ENCODE measurements at places on chromosomes 7 and 10. TPM values are rescaled to one million over a fixed set of nuclear protein-coding genes. Genes with fewer than 3 reads are reported as not detected.
A peak's percentile ranks its signal among the peaks of the same experiment; 100 is the strongest.

ANXA7 gene
- total RNA-seq = 83.4 TPM

GIMAP2 gene
- total RNA-seq = not detected

SAMD9L gene
- total RNA-seq = not detected

PODXL gene
- 717 TPM for total RNA-seq

ADCY1 gene
- 8.8 TPM for total RNA-seq

WNT16 gene
- 0.88 TPM for total RNA-seq

GBF1 gene
- total RNA-seq = 31.4 TPM

SCIN gene
- total RNA-seq = not detected

LEP gene
- not detected for total RNA-seq

CLCN1 gene
- total RNA-seq = not detected

PNLIPRP1 gene
- not detected for total RNA-seq

PTF1A gene
- not detected for total RNA-seq

GIMAP1 gene
- not detected for total RNA-seq

GPER1 gene
- 0.20 TPM for total RNA-seq

CDH23 gene
- 1.8 TPM for total RNA-seq

CCDC71L gene
- 26.1 TPM for total RNA-seq

DNA sequence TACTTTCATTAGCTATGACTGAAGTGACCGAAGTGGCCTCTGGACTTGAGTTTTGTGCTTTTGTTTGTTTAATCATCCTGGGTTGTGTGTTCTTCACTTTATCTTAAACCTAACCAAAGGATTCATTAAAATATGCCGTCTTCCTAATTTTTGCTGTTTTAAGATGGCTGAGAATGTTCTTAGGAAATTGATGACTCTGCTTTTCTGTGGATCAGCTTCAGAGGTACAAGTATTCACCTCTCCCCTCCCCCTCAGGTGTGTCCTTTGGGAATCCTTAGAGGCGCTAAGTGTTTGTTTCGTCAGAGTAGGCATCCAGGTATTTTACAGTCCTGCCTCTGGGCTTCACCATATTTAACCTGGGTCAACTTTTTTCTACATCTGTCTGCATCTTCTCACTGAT lies 1.1 kb downstream of the CCDC126 start:
- H3K4me1 ChIP-seq = no peaks in the 10 kb centered on the region
- DNase-seq = peak; percentile 56
- no peaks in the 10 kb centered on the region for H3K27me3 ChIP-seq
- H3K27ac ChIP-seq = no peak overlapping the region

- no peak overlapping the region for H3K27ac ChIP-seq
- DNase-seq = no peak
- peaks cover 67% of the 10 kb centered on the region for H3K36me3 ChIP-seq
- no peak overlapping the region for H3K4me3 ChIP-seq
- no peaks in the 10 kb centered on the region for H3K4me1 ChIP-seq
- H3K27me3 ChIP-seq = no peaks in the 10 kb centered on the region
Measured at GRCh38 chr10:70162892-70163201, 7.5 kb downstream of the SAR1A start.

DNA sequence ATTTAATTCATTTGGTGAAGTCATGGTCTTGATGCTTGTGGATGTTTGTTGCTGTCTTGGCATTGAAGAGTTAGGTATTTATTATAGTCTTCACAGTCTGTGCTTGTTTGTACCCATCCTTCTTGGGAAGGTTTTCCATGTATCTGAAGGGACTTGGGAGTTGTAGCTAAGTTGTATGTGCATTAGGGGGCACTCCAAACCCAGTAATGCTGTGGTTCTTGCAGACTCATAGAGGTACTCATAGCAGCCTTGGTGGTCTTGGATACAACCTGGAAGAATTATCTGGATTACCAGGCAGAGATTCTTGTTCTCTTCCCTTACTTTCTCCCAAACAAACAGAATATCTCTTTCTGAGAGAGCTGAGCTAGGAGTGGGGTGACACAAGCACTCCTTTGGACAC lies 93.2 kb downstream of the ADCYAP1R1 start:
- H3K4me3 ChIP-seq = no peak overlapping the region
- no peaks in the 10 kb centered on the region for H3K27me3 ChIP-seq
- no peak overlapping the region for H3K27ac ChIP-seq
- H3K36me3 ChIP-seq = no peaks in the 10 kb centered on the region
- H3K4me1 ChIP-seq = no peaks in the 10 kb centered on the region

DNA sequence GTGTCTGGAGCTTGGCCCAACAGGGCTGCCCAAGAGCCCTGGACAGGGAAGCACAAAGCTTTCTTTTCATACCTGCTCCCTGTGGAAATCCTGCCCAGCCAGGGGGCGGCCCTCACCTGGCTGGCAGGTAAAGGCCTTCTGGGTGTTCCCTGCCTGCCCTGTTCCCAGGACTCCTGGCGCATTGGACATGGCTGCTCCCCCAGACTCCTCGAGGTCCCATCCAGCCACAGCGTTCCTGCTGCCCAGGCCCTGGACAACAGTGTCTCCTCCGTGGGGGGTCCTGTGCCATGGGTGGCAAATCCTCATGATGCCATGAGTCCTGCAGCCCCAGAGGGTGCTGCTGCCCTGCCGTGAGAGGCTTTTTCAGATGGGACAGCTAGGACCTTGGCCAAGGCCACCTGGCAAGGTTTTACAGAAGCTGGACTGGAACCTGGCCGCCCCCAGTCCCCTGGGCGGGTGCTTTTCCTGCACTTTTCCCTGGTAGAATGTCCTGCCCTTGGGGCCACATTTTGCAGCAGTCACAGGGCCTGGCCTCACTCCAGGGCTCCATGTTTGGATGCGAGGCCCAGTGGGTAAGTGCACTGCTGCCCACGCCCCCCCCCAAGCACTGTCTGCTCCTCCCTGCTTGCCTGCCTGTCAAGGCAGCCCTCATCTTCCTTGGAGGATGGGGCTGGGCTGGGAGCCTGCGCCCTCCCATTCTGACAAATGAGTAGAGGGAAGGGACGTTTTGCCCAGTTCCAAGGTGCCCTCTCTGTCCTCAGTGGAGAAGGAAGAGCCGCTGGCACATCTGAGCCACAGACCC lies 60.7 kb downstream of the LHPP start:
- H3K4me1 ChIP-seq = no peaks in the 10 kb centered on the region
- no peak overlapping the region for H3K27ac ChIP-seq
- no peaks in the 10 kb centered on the region for H3K36me3 ChIP-seq
- peak; percentile 36 for DNase-seq

DNA sequence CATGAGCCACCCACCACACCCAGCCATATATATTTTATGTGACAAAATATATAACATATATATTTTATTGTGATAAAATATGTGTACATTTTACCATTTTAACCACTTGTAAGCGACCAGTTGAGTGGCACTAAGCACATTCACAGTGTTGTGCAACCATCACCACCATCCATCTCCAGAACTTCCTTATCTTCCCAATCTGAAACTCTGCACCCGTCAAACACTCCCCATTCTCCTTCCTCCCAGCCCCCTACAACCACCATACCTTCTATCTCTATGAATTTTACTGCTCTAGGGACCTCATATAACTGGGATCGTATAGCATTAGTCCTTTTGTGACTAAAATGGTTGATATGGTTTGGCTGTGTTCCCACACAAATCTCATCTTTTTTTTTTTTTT lies 20.8 kb upstream of the CYTH3 start:
- no peak for DNase-seq
- H3K27ac ChIP-seq = no peak overlapping the region
- no peak overlapping the region for H3K4me3 ChIP-seq
- H3K4me1 ChIP-seq = no peaks in the 10 kb centered on the region
- H3K36me3 ChIP-seq = no peaks in the 10 kb centered on the region

DNA sequence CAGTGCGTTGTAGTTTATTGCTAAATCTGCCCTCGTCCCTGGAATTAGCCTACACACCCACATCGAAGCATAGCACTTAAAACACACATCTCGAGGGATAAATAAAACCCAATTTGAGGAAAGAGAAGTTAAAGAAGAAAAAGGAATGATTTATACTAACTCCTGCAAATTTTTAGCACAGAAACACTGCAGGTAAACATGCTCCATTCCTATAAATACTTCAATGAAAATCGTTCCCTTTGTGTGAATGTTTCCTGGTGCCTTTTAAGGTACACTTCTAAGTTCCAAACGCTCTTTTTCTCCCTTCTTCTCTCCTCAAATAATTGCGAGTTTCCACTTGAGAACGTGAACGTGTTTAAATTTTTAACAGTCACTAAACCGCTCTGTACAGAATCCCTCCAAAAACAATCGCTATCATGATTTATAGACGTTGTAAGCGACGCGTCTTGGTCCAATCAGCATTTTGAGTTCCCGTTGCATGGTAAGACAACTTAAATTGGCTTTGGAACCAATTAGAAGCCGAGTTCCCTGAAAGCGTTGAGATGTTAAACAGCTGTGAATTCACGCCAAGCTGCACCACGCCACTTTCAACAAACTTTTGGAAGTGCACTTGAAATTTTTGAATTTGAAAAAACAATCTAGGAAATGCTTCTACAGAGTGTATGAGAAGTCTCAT lies 12.5 kb upstream of the EBLN1 start:
- no peak overlapping the region for H3K27ac ChIP-seq
- H3K36me3 ChIP-seq = no peaks in the 10 kb centered on the region
- H3K4me1 ChIP-seq = no peaks in the 10 kb centered on the region
- no peaks in the 10 kb centered on the region for H3K27me3 ChIP-seq
- H3K4me3 ChIP-seq = peak overlapping the region; percentile 85

GRCh38 chr10:4638099-4638498 lies 187.9 kb upstream of the AKR1E2 start:
- no peak overlapping the region for H3K4me3 ChIP-seq
- peak; percentile 75 for DNase-seq
- H3K27me3 ChIP-seq = no peaks in the 10 kb centered on the region
- H3K4me1 ChIP-seq = no peaks in the 10 kb centered on the region
- H3K36me3 ChIP-seq = no peaks in the 10 kb centered on the region

DNA sequence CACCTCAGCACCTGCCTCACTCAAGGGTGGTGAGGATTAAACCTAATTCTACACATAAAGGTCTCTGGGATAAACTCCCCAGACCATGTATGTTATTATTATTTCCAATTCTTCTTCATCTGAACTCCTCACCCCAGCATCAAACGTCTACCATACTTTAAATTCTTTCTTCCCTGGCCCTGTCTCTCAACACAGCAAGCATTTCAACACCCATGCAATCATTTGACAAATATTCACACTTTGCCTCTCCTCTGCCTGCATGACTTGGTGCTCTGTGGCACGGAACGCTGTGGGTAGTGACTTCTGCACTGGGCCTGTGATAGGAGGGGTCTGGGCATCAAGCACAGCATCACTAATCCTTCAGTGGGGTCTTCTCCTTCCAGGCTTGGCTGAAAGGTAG lies 490.8 kb downstream of the TNS3 start:
- no peak overlapping the region for H3K4me3 ChIP-seq
- no peaks in the 10 kb centered on the region for H3K36me3 ChIP-seq
- H3K4me1 ChIP-seq = no peaks in the 10 kb centered on the region
- DNase-seq = no peak
- no peak overlapping the region for H3K27ac ChIP-seq
- peaks cover 8% of the 10 kb centered on the region for H3K27me3 ChIP-seq

DNA sequence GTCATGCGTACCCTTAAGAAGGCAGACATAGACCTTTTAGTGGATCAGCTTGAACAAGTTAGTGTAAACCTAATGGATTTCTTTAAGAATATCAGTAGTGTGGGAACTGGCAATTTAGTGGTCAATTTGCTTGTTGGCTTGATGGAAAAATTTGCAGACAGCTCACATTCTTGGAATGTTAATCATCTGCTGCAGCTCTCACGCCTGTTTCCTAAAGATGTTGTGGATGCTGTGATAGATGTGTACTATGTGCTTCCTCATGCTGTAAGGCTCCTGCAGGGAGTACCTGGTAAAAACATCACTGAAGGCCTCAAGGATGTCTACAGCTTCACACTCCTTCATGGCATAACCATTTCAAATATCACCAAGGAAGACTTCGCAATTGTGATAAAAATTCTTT lies 103.4 kb downstream of the ABCA13 start:
- H3K4me1 ChIP-seq = no peaks in the 10 kb centered on the region
- DNase-seq = no peak
- H3K27me3 ChIP-seq = no peaks in the 10 kb centered on the region
- H3K27ac ChIP-seq = no peak overlapping the region
- H3K36me3 ChIP-seq = no peaks in the 10 kb centered on the region

GRCh38 chr10:92699518-92700381 lies 10.0 kb downstream of the HHEX start:
- H3K4me1 ChIP-seq = peaks cover 4% of the 10 kb centered on the region
- peak; percentile 78 for DNase-seq
- H3K27ac ChIP-seq = no peak overlapping the region
- H3K36me3 ChIP-seq = peaks cover under 1% of the 10 kb centered on the region

DNA sequence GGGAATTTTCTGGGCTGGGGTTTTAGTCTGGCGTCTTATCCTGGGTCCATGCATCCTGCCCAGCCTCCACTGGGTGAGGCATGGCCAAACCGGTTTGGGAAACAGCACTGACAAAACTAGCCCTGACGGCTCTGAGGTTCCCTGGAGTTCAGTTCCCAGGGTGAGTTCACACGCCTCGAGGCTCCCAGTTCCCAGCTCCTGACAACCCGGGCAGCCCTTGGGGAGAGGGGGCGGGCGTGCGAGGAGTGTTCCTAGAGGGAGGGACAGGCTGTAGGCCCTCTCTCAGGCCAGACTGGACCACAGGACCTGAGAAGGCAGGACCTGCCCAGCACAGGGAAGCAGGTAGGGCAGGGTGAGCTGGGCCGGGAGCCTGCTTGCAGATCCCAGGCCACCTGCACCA lies 82.3 kb upstream of the PPIF start:
- DNase-seq = peak; percentile 70
- H3K4me3 ChIP-seq = no peak overlapping the region
- H3K27ac ChIP-seq = peak overlapping the region; percentile 38
- H3K27me3 ChIP-seq = no peaks in the 10 kb centered on the region

DNA sequence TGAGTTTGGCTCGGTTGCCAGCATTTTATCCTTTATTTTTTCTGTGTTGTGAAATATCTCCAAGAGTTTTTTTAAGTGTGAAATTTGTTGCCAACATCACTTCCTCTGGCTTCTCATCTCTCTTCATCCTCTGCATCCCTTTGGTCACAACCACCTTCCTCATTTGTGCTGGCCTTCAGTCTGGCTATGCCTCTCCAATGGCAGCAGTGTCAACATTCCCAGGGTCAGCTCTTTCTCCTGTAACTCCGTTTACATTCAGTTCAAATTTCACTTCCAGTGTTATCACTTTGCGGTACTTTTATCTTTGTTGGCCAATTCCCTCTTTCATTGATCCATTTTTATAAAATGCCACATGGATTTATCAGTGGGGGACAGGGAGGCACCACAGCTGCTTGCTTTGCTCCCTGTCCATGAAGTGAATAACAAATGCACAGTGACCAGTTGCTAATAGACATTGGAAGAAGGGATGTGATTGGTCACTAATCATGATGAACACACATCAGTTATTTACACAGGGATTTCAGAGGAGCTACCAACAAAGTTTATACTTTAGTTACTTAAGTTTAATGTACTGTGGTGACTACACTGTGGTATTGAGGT lies 311.4 kb upstream of the LRGUK start:
- H3K27me3 ChIP-seq = no peaks in the 10 kb centered on the region
- peaks cover 3% of the 10 kb centered on the region for H3K36me3 ChIP-seq
- no peak overlapping the region for H3K4me3 ChIP-seq
- H3K27ac ChIP-seq = no peak overlapping the region
- no peaks in the 10 kb centered on the region for H3K4me1 ChIP-seq

- no peaks in the 10 kb centered on the region for H3K27me3 ChIP-seq
- H3K36me3 ChIP-seq = no peaks in the 10 kb centered on the region
- H3K4me3 ChIP-seq = no peak overlapping the region
- DNase-seq = no peak
- H3K27ac ChIP-seq = no peak overlapping the region
- H3K4me1 ChIP-seq = no peaks in the 10 kb centered on the region
Measured at GRCh38 chr10:49749144-49749543, 13.0 kb downstream of the OGDHL start.

- H3K36me3 ChIP-seq = no peaks in the 10 kb centered on the region
- H3K27me3 ChIP-seq = no peaks in the 10 kb centered on the region
- H3K4me3 ChIP-seq = no peak overlapping the region
- no peaks in the 10 kb centered on the region for H3K4me1 ChIP-seq
Measured at GRCh38 chr10:76017026-76017732, 585.8 kb downstream of the LRMDA start.
